Activated T-cell treated with anti-CD3 and anti-CD28 coated beads, Interleukin-2, amount 50 U/mL, for 24 hours (primary cell): ENCODE measurements at places on chromosomes 16 and 17.

DNA sequence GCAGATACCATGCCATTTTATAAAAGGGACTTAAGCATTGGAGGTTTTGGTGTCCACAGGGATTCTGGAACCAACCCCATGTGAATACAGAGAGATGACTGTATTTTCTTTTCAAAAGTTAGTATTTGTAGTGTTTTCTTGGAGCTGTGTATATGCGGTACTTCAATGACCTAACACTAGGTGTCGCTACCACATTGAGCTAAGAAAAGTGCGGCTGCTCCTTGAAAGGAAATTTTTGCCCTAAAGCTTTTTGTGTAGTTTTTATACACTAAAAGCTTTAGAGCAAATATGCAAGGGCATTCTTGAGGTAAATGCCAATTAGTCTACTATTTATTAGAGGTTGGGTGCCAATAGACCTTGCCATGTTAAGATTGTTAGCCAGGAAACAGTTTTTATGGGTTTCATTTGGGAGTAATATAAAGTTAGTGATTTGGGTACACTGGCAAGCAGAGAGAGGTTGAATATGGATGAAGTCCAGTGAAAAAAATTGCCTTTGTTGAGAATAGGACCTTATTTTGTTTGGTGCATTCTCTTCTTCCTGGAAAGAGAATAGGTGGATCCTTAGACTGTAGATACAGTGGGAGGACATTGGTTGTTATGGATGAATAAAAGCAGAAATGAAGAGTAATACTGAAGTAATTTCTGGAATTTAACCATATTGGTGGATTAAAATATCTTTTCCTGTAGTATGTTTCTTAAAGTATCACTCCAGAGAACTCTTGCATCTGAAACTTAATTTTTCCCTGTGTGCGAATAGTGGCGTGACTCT lies 43.3 kb downstream of the BCAS3 start:
- DNase-seq, result no peak

- no peak for DNase-seq
These were observed 58.1 kb downstream of the ZFHX3 start for GRCh38 chr16:72989579-72990551.

DNA sequence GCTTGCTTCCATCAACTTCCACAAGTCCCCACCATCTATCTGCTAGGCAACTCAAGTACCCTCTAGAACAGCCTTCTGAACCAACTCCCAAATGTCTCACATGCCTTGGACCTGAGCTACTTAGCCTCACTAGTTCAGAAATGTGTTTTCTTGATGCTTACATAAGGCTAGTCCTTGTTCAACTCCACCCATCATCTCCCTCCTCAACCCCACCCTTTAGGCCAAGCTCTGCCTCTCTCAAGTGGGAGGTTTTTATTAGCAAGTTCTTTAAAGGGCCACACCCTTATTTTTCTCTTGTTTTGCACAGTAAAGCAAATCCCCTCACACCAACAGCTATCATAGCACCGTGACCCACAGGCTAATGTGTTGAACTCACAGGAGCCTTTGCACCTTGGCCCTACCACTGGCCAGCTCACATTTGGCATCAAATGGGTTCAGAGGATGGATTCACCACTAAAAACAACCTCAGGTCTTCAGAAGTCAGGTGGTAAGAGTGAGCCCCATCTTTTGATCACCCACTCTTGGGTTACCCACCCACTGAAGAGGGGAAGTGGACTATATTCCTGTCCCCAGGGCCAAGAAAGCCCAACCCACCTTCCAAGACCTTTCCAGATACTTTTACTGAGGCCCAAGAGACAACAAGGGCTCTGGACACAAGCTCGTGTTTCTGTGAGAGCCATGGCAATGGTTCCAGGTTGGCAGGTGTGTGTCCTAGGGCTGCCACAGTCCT lies 12.2 kb downstream of the PIK3R5 start:
- no peak for DNase-seq

GRCh38 chr16:59168461-59169114 lies 434.5 kb upstream of the GOT2 start:
- no peak for DNase-seq

- no peak for DNase-seq
These were observed 28.4 kb upstream of the MRTFB start for GRCh38 chr16:14042706-14043105.

- no peak for DNase-seq
These were observed 13.8 kb upstream of the AATK start for GRCh38 chr17:81179861-81180260.
